CD8-positive, alpha-beta T cell (primary cell): ENCODE measurements at places on chromosomes 1 and 21.

DNA sequence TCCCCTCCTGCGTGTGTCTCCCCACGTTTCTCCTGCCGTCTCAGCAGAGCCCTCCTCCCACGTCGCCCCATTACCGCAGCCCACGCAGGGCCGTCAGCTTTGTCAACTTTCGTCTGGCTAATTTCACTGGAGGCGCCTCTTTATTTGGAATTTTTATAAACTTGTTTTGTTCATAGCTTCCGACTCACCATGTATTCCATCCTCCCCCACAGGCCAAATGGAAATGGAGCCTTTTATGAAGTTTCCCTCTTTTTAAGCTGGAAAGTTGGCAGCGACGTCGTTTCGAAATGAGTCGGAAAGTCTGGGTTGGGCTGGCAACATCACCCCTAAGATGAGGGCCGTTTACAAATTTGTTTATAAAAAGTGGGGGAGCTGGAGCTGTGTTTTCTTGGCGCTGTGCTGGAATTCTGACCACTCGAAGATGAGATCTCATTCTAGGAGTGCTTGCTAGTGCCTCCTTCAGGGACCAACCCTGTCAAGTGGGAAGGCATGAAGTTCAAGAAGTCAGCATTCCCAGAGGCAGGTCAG lies 23.7 kb upstream of the SLC45A1 start:
- DNase-seq = no peak

DNA sequence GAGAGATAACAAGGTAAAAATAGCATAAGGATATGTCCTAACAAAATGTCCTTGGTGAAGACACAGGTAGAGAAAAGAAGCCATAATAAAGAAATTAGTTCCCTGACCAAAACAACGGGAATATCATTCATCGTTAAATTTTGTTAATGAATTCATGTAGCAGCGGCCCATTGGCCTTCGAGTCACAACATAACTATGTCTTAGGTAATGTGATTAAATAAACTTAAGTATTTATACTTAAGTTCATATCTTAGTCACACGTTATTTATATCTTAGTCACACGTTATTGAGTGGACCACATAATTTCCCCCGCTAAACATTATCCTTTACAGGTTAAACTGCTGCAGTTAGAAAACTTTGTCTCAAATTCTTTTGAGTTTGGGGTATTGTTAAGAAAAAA lies 1.2 kb downstream of the NEXN start:
- DNase-seq = no peak

- no peak for DNase-seq
Measured at GRCh38 chr1:31880957-31881687, 57.0 kb downstream of the PTP4A2 start.

- DNase-seq = no peak
Measured at GRCh38 chr21:32094804-32095203, 184.0 kb downstream of the MIS18A start.

- no peak for DNase-seq
Measured at GRCh38 chr1:204578867-204579664, 62.9 kb downstream of the MDM4 start.

GRCh38 chr1:45570631-45571030 lies 13.2 kb upstream of the NASP start:
- DNase-seq = no peak

DNA sequence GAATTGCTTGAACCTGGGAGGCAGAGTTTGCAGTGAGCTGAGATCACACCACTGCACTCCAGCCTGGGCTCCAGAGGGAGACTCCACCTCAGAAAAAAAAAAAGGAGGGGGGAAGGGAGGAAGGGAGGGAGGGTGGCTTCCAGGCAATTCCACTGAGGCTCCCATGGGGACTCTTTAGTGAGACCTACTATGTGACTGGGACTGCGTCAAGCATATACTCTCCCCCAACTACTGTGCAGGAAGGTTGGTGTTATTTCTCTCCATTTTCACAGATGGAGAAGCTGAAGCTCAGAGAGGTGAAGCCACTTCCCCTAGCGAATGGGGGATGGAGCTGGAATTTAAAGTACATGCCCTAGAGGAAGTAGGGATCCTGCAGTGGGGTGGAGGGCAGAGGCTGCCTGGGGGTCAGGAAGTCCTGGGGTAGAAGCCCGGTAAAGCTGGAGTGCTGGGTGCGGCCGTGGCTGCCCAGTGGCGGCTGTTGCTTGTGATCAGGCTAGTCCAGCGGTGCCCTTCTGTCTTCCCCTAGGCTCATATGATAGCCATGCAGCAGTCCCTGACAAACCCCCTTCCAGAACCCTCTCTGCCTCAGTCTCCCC lies 40.3 kb downstream of the RAP1GAP start:
- no peak for DNase-seq

DNA sequence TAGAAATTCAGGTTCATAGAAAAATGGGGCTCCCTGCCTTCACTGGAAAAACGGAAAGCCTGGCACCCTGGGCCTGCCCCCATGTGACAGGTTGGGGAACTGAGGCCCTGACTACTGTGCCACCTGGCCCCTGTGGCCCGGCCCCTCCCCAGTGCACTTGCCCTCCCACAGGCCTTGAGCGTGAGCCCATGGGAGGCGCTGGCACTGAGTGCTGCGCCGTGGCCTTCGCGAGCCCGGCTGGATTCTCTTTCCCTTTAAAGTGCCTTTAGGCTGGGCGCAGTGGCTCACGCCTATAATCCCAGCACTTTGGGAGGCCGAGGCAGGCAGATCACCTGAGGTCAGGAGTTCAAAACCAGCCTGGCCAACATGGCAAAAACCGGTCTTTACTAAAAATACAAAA lies 45.7 kb downstream of the SLC37A1 start:
- no peak for DNase-seq

DNA sequence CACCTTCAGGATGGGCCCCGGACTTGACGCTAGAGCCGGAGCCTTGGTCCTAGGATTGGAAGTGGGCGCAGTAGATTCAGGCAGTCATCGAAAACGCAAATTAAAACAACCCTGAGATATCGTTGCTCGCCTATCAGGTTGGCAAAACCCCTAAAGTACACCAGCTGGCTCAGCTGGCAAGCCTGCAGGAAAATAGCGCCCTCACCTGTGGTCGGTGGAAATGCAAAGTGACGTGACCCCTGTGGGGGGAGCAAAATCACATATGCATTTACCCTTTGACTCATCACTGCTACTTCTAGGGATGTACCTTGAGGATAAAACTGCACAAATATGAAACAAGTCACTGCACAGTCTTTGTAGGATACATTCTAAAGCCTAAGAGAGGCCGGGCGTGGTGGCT lies 170.3 kb upstream of the TMEM51 start:
- DNase-seq = no peak

- no peak for DNase-seq
Measured at GRCh38 chr1:89611721-89612120, 21.2 kb upstream of the LRRC8C start.

GRCh38 chr21:46559291-46559983 lies 45.4 kb downstream of the S100B start:
- DNase-seq = peak; percentile 84

- no peak for DNase-seq
Measured at GRCh38 chr1:161978011-161978790, 45.5 kb downstream of the OLFML2B start.

GRCh38 chr1:34113362-34113761 lies 51.7 kb downstream of the CSMD2 start:
- no peak for DNase-seq

- DNase-seq = no peak
Measured at GRCh38 chr1:180934563-180934962, 21.9 kb downstream of the KIAA1614 start.

- no peak for DNase-seq
Measured at GRCh38 chr1:234906654-234907053, 222.0 kb downstream of the TOMM20 start.

DNA sequence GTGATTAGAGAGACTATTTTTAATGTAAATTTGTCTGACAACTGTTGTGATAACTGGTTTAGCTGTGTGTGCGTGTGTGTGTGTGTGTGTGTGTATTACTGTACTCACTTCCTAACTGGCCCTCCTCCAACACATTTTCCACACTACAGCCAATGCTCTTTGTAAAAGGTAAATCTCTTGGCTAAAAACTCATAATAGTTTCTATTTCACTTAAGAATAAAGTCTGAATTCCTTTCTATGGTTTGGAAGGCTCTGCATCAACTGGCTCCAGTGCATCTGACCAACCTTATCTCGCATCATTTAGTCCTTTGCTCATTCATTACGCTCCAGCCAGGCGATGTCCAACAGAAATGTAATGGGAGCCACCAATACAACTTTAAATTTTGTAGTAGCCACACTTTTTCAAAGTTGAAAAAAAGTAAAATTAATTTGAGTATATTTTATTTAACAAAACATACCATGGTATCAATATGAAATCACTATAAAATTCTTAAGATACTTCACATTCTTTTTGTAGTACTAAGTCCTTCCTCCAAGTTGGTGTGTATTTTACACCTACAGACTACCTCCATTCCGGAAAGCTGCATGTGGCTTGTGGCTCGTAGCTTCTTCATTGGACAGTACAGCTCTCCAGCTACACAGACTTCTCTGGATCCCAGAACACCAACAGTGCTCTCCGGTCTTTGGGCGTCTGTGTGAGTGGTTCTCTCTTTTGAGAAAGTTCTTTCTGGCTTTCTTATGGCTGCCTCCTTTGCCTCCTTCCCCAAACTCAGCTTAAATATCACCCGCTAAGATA lies 68.9 kb downstream of the NRIP1 start:
- DNase-seq = no peak
